ENCODE measurements at places on chromosomes 12 and 14. TPM values are rescaled to one million over a fixed set of nuclear protein-coding genes. Genes with fewer than 3 reads are reported as not detected.

- peaks cover 2% of the 10 kb centered on the region for H3K27me3 ChIP-seq
- DNase-seq = no peak
- peaks cover 14% of the 10 kb centered on the region for H3K4me1 ChIP-seq
- H3K4me3 ChIP-seq = no peak overlapping the region
- no peak overlapping the region for H3K27ac ChIP-seq
These were observed 24.4 kb upstream of the DUSP16 start for GRCh38 chr12:12586879-12587675.

DNA sequence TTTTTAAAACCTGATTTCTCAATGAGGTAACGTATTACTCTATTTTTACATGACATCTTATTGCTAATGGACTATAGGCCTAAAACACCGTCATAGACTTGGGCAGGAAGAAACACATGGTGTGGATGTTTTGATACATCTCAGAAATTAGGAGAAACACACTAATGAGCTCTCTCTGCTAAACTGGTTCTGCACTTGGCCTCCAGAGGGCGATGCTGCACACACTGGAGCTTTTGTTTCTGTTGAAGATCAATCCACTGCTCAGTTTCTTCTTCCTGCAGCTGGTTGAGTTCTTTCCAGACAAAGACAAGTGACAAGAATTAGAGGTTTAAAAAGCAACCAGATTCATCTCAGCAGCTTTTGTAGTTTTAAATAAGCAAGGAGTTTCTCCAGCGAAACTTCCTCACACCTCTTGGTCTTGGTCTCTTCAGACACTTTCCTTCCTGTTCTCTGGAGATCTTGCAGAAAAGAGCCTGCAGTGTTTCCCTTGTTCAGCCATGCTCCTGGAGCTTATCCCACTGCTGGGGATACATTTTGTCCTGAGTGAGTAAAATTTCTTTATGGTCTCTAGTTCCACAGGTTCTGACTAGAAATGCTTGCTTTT, 178.5 kb upstream of the OR4E1 start:
- H3K27ac ChIP-seq = peak overlapping the region; percentile 84
- H3K4me3 ChIP-seq = peak overlapping the region; percentile 76
- peak; percentile 60 for DNase-seq
- peaks cover 10% of the 10 kb centered on the region for H3K4me1 ChIP-seq
- peaks cover 7% of the 10 kb centered on the region for H3K27me3 ChIP-seq

PTPRQ gene
- polyA plus RNA-seq = not detected

ATL1 gene
- polyA plus RNA-seq = 3.9 TPM

- H3K4me3 ChIP-seq = peak within 1 kb of the TSS; percentile 92
- no peaks in the 10 kb centered on the region for H3K36me3 ChIP-seq
These were observed at the start of gene CLEC2B for GRCh38 chr12:9869307-9870161. CLEC2B (minus strand) TSS chr12:9869354.

IL23A gene
- 16.2 TPM for polyA plus RNA-seq

- no peaks in the 10 kb centered on the region for H3K4me1 ChIP-seq
- no peaks in the 10 kb centered on the region for H3K36me3 ChIP-seq
- no peak for DNase-seq
- H3K27ac ChIP-seq = no peak overlapping the region
- H3K27me3 ChIP-seq = peaks cover 3% of the 10 kb centered on the region
These were observed 120.2 kb upstream of the RFLNA start for GRCh38 chr12:124174451-124175348.

STRN3 gene
- polyA plus RNA-seq = 3.0 TPM

PNMA1 gene
- polyA plus RNA-seq = 31.6 TPM

SELPLG gene
- polyA plus RNA-seq = 520 TPM

GRCh38 chr12:6288235-6288634, 22.2 kb upstream of the PLEKHG6 start:
- no peak for DNase-seq
- peaks cover 1% of the 10 kb centered on the region for H3K27me3 ChIP-seq
- no peaks in the 10 kb centered on the region for H3K4me1 ChIP-seq
- H3K36me3 ChIP-seq = no peaks in the 10 kb centered on the region

- H3K27ac ChIP-seq = no peak overlapping the region
- H3K27me3 ChIP-seq = peaks cover 4% of the 10 kb centered on the region
- H3K4me3 ChIP-seq = no peak overlapping the region
- no peaks in the 10 kb centered on the region for H3K36me3 ChIP-seq
- no peak for DNase-seq
These were observed 222.3 kb downstream of the ALG10 start for GRCh38 chr12:34244608-34245007.

AHNAK2 gene
- polyA plus RNA-seq = not detected

ERP27 gene
- polyA plus RNA-seq = 3.2 TPM

DNA sequence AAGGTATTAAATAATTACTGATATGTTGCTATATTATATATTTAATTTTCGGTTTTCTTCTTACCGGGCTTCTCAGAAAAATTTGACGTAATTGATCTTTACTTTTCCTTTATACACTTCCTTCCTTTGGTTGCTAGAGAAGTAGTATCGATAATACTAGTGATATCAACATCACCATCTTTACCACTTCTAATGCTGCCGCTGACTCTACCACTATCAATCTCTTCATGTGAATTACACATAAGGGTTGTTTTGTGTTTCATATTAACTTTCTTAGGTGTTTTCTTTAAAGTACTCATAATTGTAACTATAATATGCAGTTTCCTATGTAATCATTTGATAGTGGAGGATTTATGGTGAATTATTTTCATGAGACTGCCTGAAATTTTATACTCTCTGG, 30.9 kb upstream of the KLRF1 start:
- H3K36me3 ChIP-seq = no peaks in the 10 kb centered on the region
- DNase-seq = peak; percentile 21
- peak overlapping the region; percentile 35 for H3K4me3 ChIP-seq
- H3K27ac ChIP-seq = peak overlapping the region; percentile 56
- no peaks in the 10 kb centered on the region for H3K27me3 ChIP-seq

- no peak overlapping the region for H3K4me3 ChIP-seq
- no peak overlapping the region for H3K27ac ChIP-seq
- peaks cover 6% of the 10 kb centered on the region for H3K36me3 ChIP-seq
These were observed 413.2 kb downstream of the DPF3 start for GRCh38 chr14:72480464-72481243.

GRCh38 chr14:63745858-63746425, 18.1 kb upstream of the SGPP1 start:
- peaks cover 15% of the 10 kb centered on the region for H3K4me1 ChIP-seq
- H3K27me3 ChIP-seq = no peaks in the 10 kb centered on the region
- no peak overlapping the region for H3K4me3 ChIP-seq
- no peak for DNase-seq
- no peaks in the 10 kb centered on the region for H3K36me3 ChIP-seq
- no peak overlapping the region for H3K27ac ChIP-seq

GRCh38 chr12:79191391-79191790, 326.8 kb downstream of the SYT1 start:
- H3K27ac ChIP-seq = no peak overlapping the region
- H3K4me3 ChIP-seq = no peak overlapping the region
- DNase-seq = no peak

GRCh38 chr14:99951085-99951484, 114.1 kb upstream of the EVL start:
- H3K27ac ChIP-seq = no peak overlapping the region
- H3K4me3 ChIP-seq = no peak overlapping the region
- peaks cover 10% of the 10 kb centered on the region for H3K4me1 ChIP-seq
- peaks cover 4% of the 10 kb centered on the region for H3K27me3 ChIP-seq

LRRC10 gene
- not detected for polyA plus RNA-seq

GCN1 gene
- 28.3 TPM for polyA plus RNA-seq

- no peak for DNase-seq
- no peaks in the 10 kb centered on the region for H3K4me1 ChIP-seq
- H3K4me3 ChIP-seq = no peak overlapping the region
- no peak overlapping the region for H3K27ac ChIP-seq
These were observed 45.8 kb upstream of the MYL2 start for GRCh38 chr12:110966081-110966760.

DNA sequence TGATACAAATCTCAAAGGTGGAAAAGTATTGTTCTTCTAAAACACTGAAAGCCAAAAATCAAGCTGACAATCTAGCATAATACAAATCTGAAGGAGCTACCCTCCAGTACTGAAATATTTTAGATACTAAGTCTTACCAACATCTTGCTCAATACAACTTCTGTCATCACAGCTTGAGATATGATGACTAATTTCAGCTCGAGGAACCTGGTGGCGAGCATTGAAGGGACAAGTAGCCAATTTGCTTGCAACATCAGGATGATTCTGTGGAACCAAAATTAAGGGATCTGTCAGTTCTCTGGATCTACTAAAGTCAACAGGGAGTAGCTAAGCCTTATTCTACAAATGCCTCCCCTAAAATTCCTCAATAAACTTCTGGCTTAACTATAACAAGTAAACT, 10.4 kb downstream of the GTSF1 start:
- no peak overlapping the region for H3K27ac ChIP-seq
- no peaks in the 10 kb centered on the region for H3K36me3 ChIP-seq
- H3K4me3 ChIP-seq = no peak overlapping the region
- H3K27me3 ChIP-seq = peaks cover 11% of the 10 kb centered on the region
- H3K4me1 ChIP-seq = no peaks in the 10 kb centered on the region
- no peak for DNase-seq

GRCh38 chr14:32472512-32473463, 143.7 kb downstream of the AKAP6 start:
- H3K27ac ChIP-seq = no peak overlapping the region
- H3K4me3 ChIP-seq = no peak overlapping the region
- H3K36me3 ChIP-seq = no peaks in the 10 kb centered on the region
- H3K4me1 ChIP-seq = no peaks in the 10 kb centered on the region
- no peak for DNase-seq
- H3K27me3 ChIP-seq = peaks cover 3% of the 10 kb centered on the region

GRCh38 chr12:70246580-70246979, 3.3 kb downstream of the CNOT2 start:
- no peak for DNase-seq
- peak overlapping the region; percentile 83 for H3K27ac ChIP-seq
- H3K4me3 ChIP-seq = no peak overlapping the region
- H3K27me3 ChIP-seq = no peaks in the 10 kb centered on the region
- H3K36me3 ChIP-seq = peaks cover 2% of the 10 kb centered on the region

- no peak for DNase-seq
- peak overlapping the region; percentile 74 for H3K4me3 ChIP-seq
- peaks cover 11% of the 10 kb centered on the region for H3K4me1 ChIP-seq
- H3K27me3 ChIP-seq = peaks cover 33% of the 10 kb centered on the region
These were observed 3.5 kb downstream of the CISTR start for GRCh38 chr12:53748072-53748840.

GRCh38 chr14:105192866-105193731, 12.0 kb upstream of the NUDT14 start:
- H3K36me3 ChIP-seq = no peaks in the 10 kb centered on the region
- peak overlapping the region; percentile 50 for H3K27ac ChIP-seq
- H3K4me3 ChIP-seq = peak overlapping the region; percentile 64
- DNase-seq = no peak
- H3K27me3 ChIP-seq = peaks cover 14% of the 10 kb centered on the region
- H3K4me1 ChIP-seq = peaks cover 27% of the 10 kb centered on the region

FAM90A1 gene
- polyA plus RNA-seq = not detected

DNA sequence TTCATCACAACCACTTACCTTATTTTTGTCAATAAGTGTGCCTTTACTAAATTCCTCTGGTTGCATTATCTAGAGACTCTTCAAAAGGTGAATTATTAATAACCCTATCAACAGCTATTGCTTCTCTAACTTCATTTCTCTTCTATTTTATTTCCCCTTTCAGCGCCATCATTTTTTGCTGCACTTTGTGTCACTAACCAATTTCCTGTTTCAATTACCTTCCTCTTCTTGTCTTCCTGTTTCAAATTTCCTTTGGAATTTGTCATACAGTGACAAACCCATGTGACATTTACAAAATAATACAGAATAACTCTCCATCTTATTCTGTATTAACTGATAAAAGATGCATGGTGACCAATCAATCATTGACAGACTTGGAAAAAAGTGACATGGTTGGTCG, 12.2 kb upstream of the CLEC2A start:
- no peak for DNase-seq
- H3K27me3 ChIP-seq = no peaks in the 10 kb centered on the region
- H3K27ac ChIP-seq = no peak overlapping the region
- H3K4me1 ChIP-seq = peaks cover 11% of the 10 kb centered on the region
- peak overlapping the region; percentile 20 for H3K4me3 ChIP-seq

MORN3 gene
- 4.8 TPM for polyA plus RNA-seq

- H3K4me3 ChIP-seq = no peak overlapping the region
- no peak for DNase-seq
- H3K27me3 ChIP-seq = no peaks in the 10 kb centered on the region
- H3K27ac ChIP-seq = peak overlapping the region; percentile 55
- peaks cover 84% of the 10 kb centered on the region for H3K36me3 ChIP-seq
- H3K4me1 ChIP-seq = peaks cover 9% of the 10 kb centered on the region
These were observed 10.2 kb upstream of the LLPH start for GRCh38 chr12:66140731-66141130.

TAS2R10 gene
- not detected for polyA plus RNA-seq

DNA sequence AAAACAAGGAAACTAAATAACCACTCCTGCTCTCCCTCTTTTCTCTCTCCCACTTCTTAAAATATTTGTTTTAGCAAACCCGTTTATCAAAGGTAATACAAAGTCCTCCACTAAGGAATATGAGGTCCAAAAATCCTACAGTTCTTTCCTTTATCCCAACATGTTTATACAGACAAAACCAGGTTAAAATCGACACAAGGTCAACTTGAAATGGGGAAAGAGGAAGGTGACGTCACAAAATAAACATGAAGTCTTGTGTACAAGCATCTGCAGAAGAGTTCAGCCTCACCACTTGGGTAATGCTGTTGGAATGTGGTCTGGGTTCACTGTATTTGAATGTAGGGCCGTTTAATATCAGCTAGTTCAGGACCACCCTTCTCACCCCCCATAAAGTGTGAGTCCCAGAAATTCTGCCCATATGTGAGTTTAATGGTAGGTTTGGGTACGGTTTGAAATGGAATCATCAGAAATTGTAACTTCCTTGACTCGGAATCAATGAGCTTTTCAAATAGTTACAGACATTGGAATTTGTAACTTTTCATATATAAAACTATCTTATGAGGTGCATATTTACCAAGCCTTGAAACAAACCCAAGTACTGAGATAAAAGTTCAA, 120.0 kb upstream of the SLC38A2 start:
- H3K27me3 ChIP-seq = no peaks in the 10 kb centered on the region
- H3K36me3 ChIP-seq = peaks cover 8% of the 10 kb centered on the region
- no peak for DNase-seq
- H3K27ac ChIP-seq = no peak overlapping the region
- H3K4me3 ChIP-seq = no peak overlapping the region
- peaks cover 3% of the 10 kb centered on the region for H3K4me1 ChIP-seq

MMP19 gene
- polyA plus RNA-seq = not detected

DNA sequence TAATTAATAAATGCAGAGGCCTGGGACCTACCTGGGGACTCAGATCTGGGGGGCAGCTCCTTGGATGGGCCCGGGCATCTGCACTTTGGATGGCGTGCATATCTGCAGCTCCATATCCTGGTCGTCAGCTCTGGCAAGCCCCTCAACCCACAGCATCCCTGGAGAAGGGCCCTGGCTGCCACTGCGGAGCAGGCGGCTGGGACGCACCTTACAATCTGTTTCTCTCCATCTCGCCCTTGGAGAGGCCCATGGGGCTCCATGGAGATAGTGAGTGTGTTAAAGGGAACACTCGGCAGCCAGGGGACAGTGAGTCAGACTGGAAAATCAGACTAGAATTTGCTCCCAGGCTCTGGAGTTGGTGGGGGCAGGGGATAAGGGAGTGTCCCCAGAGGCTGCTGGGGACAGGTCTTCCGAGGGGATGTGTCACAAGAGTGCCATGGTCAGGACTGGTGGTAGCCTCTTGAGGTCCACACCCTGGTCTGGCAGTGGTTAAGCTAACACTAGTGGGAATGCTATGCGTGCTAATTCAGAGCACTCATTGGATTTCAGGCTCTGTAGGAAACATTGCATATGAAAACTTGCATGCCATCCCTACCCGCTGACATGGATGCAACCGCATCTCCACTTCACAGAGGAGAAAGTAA, 21.5 kb downstream of the RFLNA start:
- no peak overlapping the region for H3K4me3 ChIP-seq
- no peaks in the 10 kb centered on the region for H3K4me1 ChIP-seq
- H3K36me3 ChIP-seq = no peaks in the 10 kb centered on the region
- no peak overlapping the region for H3K27ac ChIP-seq
- no peak for DNase-seq
